ENCODE measurements at places on chromosomes 2 and 18. TPM values are rescaled to one million over a fixed set of nuclear protein-coding genes. Genes with fewer than 3 reads are reported as not detected.

- no peak for DNase-seq
Measured at GRCh38 chr2:31302940-31303563, 69.1 kb downstream of the EHD3 start.

- no peak for DNase-seq
Measured at GRCh38 chr18:275486-275885, 7.6 kb upstream of the THOC1 start.

DNA sequence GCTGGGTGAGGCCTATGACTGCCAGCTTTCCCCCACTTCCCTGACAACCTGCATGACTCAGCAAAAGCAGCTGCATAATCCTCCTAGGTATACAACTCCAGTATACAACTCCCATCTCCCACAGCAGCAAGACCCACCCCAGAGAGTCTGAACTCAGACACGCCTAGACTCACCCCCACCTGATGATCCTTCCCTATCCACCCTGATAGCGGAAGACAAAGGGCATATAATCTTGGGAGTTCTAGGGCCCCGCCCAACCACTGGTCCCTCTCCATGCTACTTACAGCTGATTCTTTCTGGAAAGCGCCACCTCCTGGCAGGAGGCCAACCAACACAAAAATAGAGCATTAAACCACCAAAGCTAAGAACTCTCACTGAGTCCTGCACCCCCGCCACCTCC is 296.5 kb downstream of the DCC start:
- DNase-seq = no peak

GRCh38 chr2:149768320-149768799 is 180.8 kb upstream of the MMADHC start:
- DNase-seq = no peak

DNA sequence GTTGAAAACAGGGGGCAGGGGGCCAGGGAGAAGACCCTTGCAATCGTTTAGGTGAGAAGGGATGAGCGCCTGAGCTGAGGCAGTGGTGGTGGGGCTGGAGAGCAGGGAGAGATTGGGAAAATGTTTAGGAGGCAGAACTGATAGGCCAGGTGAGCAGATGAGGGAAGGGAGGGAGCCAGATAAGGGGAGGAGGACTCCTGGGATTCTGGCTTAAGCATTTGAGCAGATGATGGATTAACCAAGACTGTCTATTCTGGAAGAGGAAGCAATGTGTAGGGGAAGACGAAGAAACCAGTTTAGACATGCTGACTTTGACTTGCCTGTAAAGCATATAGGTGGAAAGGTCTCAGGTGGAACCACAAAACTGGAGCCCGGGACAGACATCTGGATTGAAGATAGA is 49.9 kb upstream of the ASPRV1 start:
- no peak for DNase-seq

The TET3 gene
- total RNA-seq = 2.6 TPM

Measured in fibroblast of lung (primary cell).